ENCODE measurements at places on chromosomes 13 and 19. TPM values are rescaled to one million over a fixed set of nuclear protein-coding genes. Genes with fewer than 3 reads are reported as not detected.

DNA sequence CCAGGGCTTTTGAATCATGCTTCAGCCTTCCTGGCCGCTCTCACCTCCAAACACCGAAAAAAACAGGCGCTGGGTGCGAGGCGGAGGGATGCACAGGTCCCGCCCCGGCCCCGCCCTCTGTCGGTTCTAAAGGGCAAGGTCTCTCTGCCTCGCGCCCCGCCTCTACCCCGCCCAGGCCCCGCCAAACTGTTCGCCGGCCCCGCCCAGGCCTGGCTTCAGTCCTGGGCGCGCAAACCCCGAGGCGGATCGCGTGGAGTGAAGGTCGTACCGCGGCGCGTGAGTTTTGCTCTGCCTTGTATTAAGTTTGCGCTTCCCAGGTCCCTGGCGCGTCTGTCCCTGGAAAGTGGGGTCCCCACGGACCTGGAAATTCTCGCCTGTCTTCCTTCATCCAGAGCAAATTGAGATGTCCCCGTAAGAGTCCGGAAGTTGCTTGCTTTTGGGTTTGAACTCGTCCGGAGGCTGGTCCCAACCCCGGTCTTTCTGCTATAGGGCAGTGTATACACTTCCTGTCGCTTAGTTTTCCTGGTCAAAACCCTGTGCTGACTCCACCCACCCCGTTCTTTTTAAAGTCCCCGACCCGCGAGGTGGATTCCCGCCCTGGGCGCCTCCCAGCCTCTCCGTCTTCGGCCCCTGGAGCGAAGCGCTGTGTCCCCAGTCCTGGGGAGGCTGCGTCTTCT lies 8.4 kb downstream of the ZNF808 start:
- H3K4me1 ChIP-seq: peaks cover 17% of the 10 kb centered on the region
- peak overlapping the region; percentile 94 for H3K4me3 ChIP-seq
- H3K36me3 ChIP-seq: peaks cover 67% of the 10 kb centered on the region
- no peaks in the 10 kb centered on the region for H3K27me3 ChIP-seq
- peak overlapping the region; percentile 91 for H3K27ac ChIP-seq

- H3K36me3 ChIP-seq: peaks cover 78% of the 10 kb centered on the region
Observed at GRCh38 chr19:7989071-7989575, 16.3 kb downstream of the ELAVL1 start.

- H3K36me3 ChIP-seq: peaks cover 87% of the 10 kb centered on the region
- peaks cover 57% of the 10 kb centered on the region for H3K4me1 ChIP-seq
- peak overlapping the region; percentile 86 for H3K4me3 ChIP-seq
- H3K27me3 ChIP-seq: no peaks in the 10 kb centered on the region
- ATAC-seq: no peak
- H3K27ac ChIP-seq: peak overlapping the region; percentile 85
Observed at GRCh38 chr19:43779820-43780219, 953 bp downstream of the KCNN4 start.

DNA sequence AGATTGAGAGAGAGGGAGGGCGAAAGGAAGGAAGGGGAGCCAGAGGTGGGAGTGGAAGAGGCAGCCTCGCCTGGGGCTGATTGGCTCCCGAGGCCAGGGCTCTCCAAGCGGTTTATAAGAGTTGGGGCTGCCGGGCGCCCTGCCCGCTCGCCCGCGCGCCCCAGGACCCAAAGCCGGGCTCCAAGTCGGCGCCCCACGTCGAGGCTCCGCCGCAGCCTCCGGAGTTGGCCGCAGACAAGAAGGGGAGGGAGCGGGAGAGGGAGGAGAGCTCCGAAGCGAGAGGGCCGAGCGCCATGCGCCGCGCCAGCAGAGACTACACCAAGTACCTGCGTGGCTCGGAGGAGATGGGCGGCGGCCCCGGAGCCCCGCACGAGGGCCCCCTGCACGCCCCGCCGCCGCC lies at the start of gene TNFSF11:
Gene TNFSF11 (plus strand): TSS at position 142 of the 400 bp plus-strand sequence. CDS start 152 bp downstream, at position 294.
- H3K4me1 ChIP-seq: peaks cover 9% of the 10 kb centered on the region
- H3K27me3 ChIP-seq: peaks cover 37% of the 10 kb centered on the region
- peak; percentile 25 for ATAC-seq
- no peak within 1 kb of the TSS for H3K27ac ChIP-seq

- H3K27ac ChIP-seq: no peak overlapping the region
- H3K36me3 ChIP-seq: peaks cover 14% of the 10 kb centered on the region
- H3K4me1 ChIP-seq: peaks cover 4% of the 10 kb centered on the region
- H3K27me3 ChIP-seq: peaks cover 3% of the 10 kb centered on the region
Observed at GRCh38 chr19:3785451-3785937, 687 bp downstream of the MATK start.

GRCh38 chr13:44292545-44292944 lies 81.1 kb upstream of the SERP2 start:
- H3K36me3 ChIP-seq: no peaks in the 10 kb centered on the region
- H3K27me3 ChIP-seq: peaks cover 24% of the 10 kb centered on the region
- no peak overlapping the region for H3K27ac ChIP-seq
- peak; percentile 22 for ATAC-seq
- no peak overlapping the region for H3K4me3 ChIP-seq
- peaks cover 10% of the 10 kb centered on the region for H3K4me1 ChIP-seq

- peak overlapping the region; percentile 84 for H3K27ac ChIP-seq
- peaks cover 42% of the 10 kb centered on the region for H3K36me3 ChIP-seq
- H3K27me3 ChIP-seq: no peaks in the 10 kb centered on the region
- H3K4me3 ChIP-seq: peak overlapping the region; percentile 86
- peak; percentile 67 for ATAC-seq
Observed at GRCh38 chr19:10338940-10339339, 484 bp downstream of the ICAM3 start.

- H3K27ac ChIP-seq: no peak overlapping the region
- H3K4me3 ChIP-seq: no peak overlapping the region
- peaks cover 5% of the 10 kb centered on the region for H3K4me1 ChIP-seq
- H3K36me3 ChIP-seq: no peaks in the 10 kb centered on the region
Observed at GRCh38 chr13:75384879-75385707, 96.9 kb downstream of the TBC1D4 start.

ZNF223 gene
- 2.5 TPM for total RNA-seq

ZNF460 gene
- 90.0 TPM for total RNA-seq

All from activated T-helper 17 cell treated with anti-CD3 and anti-CD28 coated beads, Interleukin-2, amount 50 U/mL, for 72 hours (primary cell).